ENCODE measurements at places on chromosomes 13 and 19. TPM values are rescaled to one million over a fixed set of nuclear protein-coding genes. Genes with fewer than 3 reads are reported as not detected.

DNA sequence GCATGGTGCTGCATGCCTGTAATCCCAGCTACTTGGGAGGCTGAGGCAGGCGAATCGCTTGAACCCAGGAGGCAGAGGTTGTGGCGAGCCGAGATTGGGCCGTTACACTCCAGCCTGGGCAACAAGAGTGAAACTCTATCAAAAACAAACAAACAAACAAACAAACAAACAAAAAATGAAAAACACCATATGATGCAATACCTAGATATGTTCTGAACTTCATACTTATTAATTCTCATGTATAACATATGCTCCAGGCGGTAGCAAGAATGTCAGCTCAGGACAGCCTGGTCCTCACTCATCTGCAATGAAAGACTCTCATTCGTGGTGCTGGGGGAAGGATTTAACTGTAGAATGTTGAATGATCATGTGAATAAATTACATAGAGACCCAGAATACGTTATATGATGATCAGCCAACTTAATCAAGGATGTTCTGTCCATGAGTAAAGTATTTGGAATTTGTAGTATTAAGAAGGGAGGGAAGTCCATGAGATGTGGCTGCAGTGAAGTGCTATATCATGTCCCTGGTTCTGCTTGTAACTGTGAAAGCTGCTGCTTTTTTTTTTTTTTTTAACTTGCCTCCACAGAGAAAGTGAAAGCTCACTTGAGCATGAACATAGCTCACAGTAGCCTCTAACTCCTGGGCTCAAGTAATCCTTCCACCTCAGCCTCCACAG, 206.8 kb downstream of the UQCRFS1 start:
- no peak for DNase-seq

DNA sequence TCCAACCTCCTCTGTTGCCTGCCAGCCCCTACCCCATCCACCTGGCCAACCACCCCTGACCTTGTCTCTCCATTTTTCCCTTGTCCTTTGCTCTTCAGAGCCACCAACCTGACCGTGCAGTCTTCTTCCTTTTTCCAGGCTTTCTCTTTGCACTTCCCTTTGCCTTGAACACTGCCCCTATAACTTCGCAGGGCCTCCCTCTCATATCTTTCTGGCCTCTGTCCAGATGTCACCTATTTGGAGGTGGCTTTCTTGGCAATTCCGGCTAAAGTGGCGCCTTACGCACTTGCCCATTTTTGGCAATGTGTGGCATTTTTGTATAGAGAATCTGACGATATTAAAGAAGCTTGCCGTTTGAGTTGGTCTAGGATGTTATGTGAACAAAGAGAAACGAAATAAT, 844 bp downstream of the ZNF543 start:
- DNase-seq, result no peak

DNA sequence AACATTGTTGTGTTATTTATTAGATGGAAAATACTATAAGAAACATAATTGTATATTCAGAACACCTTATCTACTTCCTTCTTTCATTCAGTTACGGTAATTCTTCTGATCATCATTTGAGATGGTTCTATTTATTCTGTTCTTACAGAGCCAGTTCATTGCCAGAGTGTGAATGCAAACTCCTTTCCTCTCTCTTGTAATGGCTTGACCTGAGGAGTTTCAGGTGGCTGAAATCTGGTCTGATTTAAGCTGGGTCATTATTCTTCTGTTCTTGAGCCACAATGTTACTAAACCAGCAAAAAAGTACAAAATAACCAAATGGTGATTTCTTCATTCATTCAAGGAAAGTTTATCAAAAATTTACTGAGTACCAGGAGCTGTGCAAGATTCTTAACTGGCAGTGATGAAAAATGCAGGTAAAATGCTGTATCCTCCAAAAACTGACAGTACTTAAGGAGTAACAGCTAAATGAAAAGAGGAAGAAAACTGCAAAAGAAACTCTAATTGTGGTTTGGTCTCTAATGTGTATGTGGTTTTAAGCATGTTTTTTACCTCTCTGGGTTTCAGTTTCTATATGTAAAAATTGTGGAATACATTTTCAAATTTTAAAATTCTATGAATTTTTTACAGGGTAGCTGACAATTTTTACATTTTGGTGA, 182.4 kb upstream of the UFM1 start:
- DNase-seq, result no peak

DNA sequence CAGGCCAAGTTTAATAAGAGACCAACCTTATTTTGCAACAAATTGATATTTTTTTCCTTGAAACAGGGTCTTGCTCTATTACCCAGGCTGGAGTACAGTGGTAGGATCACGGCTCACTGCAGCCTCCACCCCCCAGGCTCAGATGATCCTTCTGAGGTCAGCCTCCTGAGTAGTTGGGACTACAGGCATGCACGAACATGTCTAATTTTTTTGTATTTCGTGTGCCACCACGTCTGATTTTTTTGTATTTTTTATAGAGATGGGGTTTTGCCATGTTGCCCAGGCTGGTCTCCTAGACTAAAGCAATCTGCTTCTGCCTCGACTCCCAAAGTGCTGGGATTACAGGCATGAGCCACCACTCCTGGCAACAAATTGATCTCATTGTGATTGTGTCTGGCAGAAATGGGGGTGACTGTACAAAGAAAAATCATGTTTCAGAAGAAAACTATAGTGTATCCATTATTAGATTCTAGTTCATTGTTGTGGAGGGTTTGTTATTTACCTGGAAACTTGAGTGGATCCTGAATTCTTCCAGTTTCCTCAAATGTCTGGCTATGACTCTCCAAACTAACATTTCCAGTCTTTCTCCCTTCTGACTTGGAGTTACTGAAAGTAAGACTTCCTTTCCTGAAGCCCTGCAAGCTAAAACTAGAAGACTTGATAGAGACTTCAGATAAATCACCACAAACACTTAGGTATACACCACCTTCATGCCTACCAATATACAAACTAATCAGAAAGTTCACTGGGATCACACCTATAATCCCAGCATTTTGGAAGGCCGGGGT, 17.3 kb upstream of the AKT2 start:
- DNase-seq, result no peak

- no peak for DNase-seq
Observed at GRCh38 chr19:43858174-43858573, 31.1 kb downstream of the ZNF283 start.

- no peak for DNase-seq
Observed at GRCh38 chr19:35330475-35330874, 1.5 kb downstream of the CD22 start.

DNA sequence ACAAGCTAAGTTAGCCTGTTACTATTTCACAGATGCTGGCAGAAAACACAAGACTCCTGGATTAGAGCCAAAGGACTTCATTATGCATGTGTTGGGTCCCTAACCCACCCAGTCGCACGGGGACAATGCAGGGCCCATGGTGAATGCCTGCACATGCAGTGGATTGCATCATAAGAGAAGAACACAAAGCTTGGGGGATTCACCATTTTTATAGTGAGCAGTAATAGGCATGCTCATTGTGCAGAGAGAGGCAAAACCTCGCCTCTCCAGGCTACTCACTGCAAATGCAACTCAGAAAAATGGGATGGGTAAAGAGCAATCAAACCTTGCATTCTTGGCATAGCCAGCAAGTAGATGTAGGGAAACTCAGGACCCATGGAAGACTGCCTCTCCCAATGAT, 115.8 kb downstream of the DIAPH3 start:
- no peak for DNase-seq

- no peak for DNase-seq
Observed at GRCh38 chr19:2035590-2035991, 15.5 kb downstream of the MKNK2 start.

DNA sequence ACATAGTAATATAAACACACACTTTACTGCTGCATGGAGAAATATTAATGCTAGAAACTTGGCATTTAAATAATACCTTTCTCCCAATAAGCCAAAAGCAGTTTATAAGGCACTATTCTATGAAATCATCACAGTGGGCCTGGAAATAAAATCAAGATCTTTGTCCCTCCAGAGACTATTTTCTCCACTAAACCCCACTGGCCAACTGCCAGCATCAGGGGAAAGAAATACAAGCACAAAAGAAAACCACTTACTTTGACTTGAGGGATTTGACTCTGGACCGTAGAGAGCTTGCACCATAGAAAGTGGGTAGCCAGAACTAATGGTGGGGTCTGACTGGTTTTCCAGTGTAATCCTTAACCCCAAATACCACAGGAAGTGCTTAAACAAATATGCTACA, 71.9 kb downstream of the DCLK1 start:
- no peak for DNase-seq

- no peak for DNase-seq
Observed at GRCh38 chr13:28967029-28967915, 147.1 kb downstream of the MTUS2 start.

Gene PSG7
- not detected for polyA plus RNA-seq

Gene ERICH6B
- not detected for polyA plus RNA-seq

Gene NCR1
- not detected for polyA plus RNA-seq

Gene ABHD8
- polyA plus RNA-seq, result 7.5 TPM

Gene FAM124A
- not detected for polyA plus RNA-seq

Gene CCDC169
- polyA plus RNA-seq, result not detected

Gene PNPLA6
- 12.7 TPM for polyA plus RNA-seq

Gene ZIC2
- not detected for polyA plus RNA-seq

Gene RNF225
- not detected for polyA plus RNA-seq

Measured in naive thymus-derived CD4-positive, alpha-beta T cell (primary cell).